ENCODE measurements at places on chromosomes 4 and X. TPM values are rescaled to one million over a fixed set of nuclear protein-coding genes. Genes with fewer than 3 reads are reported as not detected.

Gene GRSF1
- total RNA-seq = 70.0 TPM

Gene SERTM2
- not detected for total RNA-seq

Gene GLRA2
- total RNA-seq = not detected

Gene UGT2B28
- total RNA-seq = not detected

Gene PLK4
- total RNA-seq = 23.3 TPM

Gene INPP4B
- total RNA-seq = 46.9 TPM

Gene NXF3
- total RNA-seq = not detected

Gene CLDN2
- total RNA-seq = not detected

Gene ALB
- total RNA-seq = not detected

Gene GUF1
- 18.6 TPM for total RNA-seq

DNA sequence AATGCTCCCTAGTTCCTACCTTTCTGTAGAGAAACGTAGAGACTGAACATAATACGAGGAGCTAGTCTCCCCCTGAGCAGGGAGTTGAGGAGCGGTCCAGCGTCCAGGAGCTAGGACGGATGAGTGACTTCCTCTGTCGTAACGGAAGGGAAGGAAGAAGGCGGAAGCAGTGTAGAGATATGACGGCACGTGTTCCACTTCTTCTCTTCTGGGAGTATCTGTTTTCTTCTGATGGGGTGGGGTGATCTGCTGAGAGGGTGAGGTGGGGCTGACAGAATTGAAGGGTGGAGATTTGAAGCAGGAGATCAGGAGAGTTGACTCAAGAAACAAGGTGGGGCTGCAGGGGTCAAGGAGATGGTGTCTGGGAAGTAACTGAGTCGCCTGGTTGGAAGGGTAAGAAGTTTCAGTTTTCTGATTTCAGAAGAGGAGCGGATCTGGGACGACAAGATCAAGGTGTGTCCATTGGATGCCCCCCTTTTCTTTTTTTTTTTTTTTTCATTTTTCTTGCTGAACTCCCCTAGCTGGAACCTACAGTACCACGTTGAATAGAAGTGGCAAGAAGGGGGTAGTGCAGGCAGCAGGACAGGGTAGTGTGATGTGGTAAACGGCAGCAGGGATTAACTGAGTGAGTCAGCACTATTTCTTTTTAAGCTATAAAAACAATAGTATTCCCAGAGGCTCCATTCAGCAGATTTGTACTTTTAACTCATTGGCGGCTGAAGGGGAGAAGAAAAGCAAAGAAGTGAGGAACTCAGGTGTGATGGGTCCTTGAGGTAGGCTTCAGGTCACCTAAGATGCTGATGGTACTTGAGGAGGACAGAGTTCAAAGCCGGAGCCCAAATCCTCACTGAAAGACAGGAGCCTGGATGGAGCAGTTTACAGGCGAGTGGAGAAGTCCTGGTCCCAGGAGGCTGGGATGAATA, 50.8 kb upstream of the SETD7 start:
- H3K36me3 ChIP-seq = no peaks in the 10 kb centered on the region
- no peaks in the 10 kb centered on the region for H3K27me3 ChIP-seq
- H3K27ac ChIP-seq = peak overlapping the region; percentile 76
- peak; percentile 22 for DNase-seq
- H3K4me1 ChIP-seq = peaks cover 42% of the 10 kb centered on the region

DNA sequence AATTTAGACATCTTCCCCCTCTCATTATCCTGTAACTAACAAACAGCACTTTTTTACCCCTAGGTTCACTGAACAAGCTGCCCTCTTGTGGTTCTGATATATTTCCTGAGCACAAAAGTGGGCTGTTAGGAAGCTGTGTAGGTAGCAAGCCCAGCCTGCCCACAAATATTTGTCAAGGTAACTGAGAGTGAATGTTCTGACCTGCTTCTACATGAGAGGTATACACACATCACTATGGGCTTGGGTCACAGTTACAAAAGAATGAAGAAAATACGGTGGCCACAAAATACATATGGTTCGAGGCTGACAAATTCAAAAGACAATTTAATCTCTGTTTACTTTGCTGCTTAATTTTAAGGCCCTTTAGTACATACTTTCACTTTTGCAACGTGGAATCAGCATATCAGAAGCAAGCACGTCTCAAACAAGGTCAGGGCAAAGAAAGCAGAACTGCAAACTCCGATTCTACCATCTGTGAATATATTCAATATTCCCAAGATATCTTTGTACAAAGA, 78.7 kb downstream of the RBM47 start:
- H3K27me3 ChIP-seq = no peaks in the 10 kb centered on the region
- peak; percentile 56 for DNase-seq
- H3K36me3 ChIP-seq = peaks cover 15% of the 10 kb centered on the region
- peaks cover 51% of the 10 kb centered on the region for H3K4me1 ChIP-seq
- no peak overlapping the region for H3K4me3 ChIP-seq

DNA sequence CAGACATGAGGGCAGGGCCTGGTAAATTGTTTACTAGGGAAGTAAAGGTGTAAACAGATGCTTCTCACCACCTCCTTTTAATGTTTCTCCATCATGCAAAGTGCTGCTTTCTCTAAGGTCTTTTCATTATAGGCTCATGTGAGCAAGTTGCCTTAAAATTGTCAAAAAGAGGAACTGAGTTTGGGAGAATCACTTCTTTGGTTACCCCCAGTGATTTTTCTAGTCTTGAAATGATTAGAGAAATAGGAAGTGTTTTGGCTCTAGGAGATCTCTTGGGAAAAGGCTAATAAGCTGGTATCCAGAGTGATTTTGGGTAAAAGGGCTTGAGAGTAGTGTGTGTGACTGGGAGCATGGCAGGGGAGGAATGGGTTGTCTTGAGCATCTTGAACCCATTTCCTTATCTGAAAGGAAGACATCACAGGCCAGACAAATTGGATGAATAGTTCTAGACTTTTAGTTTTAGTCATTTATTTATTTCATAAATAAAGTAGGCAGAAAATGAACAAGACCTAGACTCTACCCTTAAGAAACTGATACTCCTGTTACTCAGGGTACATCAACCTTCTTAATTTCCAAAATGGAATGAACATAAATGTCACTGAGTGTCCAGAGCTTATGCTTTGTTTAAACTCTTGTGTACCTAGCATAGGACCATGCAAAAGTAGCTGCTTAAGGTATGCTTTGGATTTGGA, 14.2 kb downstream of the GRPR start:
- H3K4me1 ChIP-seq = no peaks in the 10 kb centered on the region
- no peak overlapping the region for H3K4me3 ChIP-seq
- no peaks in the 10 kb centered on the region for H3K27me3 ChIP-seq
- no peak for DNase-seq
- H3K27ac ChIP-seq = no peak overlapping the region

- no peak for DNase-seq
- H3K4me3 ChIP-seq = no peak overlapping the region
- no peaks in the 10 kb centered on the region for H3K36me3 ChIP-seq
- H3K4me1 ChIP-seq = no peaks in the 10 kb centered on the region
- H3K27ac ChIP-seq = no peak overlapping the region
These were observed 12.9 kb downstream of the HHIP start for GRCh38 chr4:144658903-144659302.

DNA sequence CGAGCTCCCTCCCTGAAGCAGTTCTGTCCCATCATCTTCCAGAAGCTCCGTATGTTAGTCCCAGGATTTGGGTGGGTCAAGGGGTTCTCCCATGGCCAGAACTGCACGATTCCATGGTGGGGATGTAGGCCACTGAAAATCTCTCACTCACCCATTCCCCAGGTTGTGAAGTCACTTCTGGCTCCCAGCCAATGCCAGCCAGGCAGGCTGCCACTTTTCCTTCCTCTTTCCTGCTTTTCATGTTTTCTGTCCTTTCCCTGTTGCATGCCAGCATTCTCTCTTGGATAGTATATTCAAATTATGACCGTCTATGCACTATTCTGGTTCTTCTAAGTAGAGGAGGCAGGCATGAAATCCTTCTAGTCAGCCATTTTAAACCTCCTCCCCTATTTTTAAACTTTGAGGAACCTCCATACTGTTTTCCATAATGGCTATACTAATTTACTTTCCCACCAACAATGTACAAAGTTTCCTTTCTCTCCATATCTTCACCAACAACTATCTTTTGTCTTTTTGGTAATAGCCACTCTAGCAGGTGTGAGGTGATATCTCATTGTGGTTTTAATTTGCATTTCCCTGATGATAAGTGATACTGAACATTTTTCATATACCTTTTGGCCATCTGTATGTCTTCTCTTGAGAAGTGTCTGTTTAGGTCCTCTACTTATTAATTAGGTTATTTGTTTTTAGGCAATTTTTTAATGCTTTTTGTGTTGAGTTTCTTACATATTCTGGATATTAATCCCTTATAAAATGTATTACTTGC, 182.1 kb upstream of the TET2 start:
- H3K4me3 ChIP-seq = no peak overlapping the region
- H3K27me3 ChIP-seq = no peaks in the 10 kb centered on the region
- H3K4me1 ChIP-seq = peaks cover 14% of the 10 kb centered on the region

- no peak overlapping the region for H3K4me3 ChIP-seq
- no peaks in the 10 kb centered on the region for H3K4me1 ChIP-seq
- DNase-seq = no peak
- no peak overlapping the region for H3K27ac ChIP-seq
- H3K27me3 ChIP-seq = 0 out of 2 replicates have a peak, but pooled peaks cover 6% of the 10 kb centered on the region
- no peaks in the 10 kb centered on the region for H3K36me3 ChIP-seq
These were observed 21.3 kb downstream of the CCKAR start for GRCh38 chr4:26468977-26469376.

DNA sequence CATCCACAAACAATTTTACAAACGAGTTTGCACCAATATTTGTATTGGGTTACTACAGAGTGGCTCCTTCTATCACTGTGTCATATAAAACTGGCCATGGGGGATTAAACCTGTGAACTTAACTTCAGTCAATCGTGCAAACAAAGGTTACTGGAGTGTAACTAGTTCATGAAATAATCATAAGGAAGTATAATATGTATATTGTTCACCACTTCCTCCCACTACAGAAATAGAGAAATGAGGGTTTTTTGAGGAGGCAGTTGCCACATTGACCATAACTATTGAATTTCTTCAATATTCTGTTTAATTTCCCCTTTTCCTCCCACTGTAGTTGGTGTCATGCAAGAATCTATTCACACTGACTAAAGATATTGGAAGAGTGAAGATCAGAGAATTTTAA, at the start of gene GPR82:
Gene GPR82 (plus strand): TSS at position 356 of the 400 bp plus-strand sequence. CDS start 2,846 bp downstream, outside the sequence.
- H3K4me1 ChIP-seq = no peaks in the 10 kb centered on the region
- no peak for DNase-seq
- no peak within 1 kb of the TSS for H3K4me3 ChIP-seq
- H3K27ac ChIP-seq = no peak within 1 kb of the TSS

DNA sequence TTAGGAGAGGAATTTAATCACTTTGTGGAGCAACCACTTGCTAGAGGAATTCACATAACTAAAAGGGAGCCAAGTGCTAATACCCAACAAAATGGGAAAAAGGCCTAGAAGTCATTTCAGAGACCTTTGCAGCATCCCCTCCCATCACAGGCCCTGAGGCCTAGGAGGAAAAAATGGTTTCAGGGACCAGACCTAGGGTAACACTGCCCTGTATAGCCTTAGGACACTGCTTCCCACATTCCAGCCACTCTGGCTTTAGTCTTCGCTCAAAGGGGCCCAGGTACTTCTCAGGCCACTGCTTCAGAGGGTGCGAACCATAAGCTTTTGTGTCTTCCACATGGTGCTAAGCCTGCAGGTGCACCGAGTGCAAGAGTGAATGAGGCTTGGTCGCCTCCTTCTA, 19.1 kb downstream of the SPANXN2 start:
- H3K27me3 ChIP-seq = no peaks in the 10 kb centered on the region
- H3K36me3 ChIP-seq = no peaks in the 10 kb centered on the region
- H3K4me3 ChIP-seq = no peak overlapping the region

- DNase-seq = no peak
- H3K4me1 ChIP-seq = no peaks in the 10 kb centered on the region
- no peak within 1 kb of the TSS for H3K27ac ChIP-seq
- H3K27me3 ChIP-seq = no peaks in the 10 kb centered on the region
- no peaks in the 10 kb centered on the region for H3K36me3 ChIP-seq
These were observed at the start of gene FRMPD4 for GRCh38 chrX:12138361-12139313. Gene FRMPD4, plus strand, starts transcription at chrX:12138473. Its CDS starts 499 bp downstream, at chrX:12138972.

DNA sequence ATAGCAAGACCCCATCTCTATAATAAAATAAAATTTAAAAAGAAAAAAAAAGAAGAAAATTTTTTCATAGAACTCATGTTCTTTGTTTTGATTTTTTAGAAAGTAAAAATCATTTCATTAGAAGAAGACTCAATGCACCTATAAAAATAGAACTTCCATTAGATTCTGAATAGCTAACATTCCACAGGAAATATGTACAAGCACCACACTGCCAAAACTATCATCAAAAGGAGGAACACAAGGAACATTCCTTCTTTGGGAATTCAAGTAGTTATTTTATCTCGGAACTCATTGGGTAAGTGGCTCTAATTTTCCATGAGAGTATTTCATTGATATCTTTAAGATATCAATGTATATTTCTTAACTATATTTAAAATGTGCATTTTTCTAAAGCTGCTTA, 157.6 kb downstream of the CAMK2D start:
- H3K27ac ChIP-seq = no peak overlapping the region
- no peaks in the 10 kb centered on the region for H3K36me3 ChIP-seq
- H3K4me3 ChIP-seq = no peak overlapping the region
- no peaks in the 10 kb centered on the region for H3K4me1 ChIP-seq
- no peaks in the 10 kb centered on the region for H3K27me3 ChIP-seq
- no peak for DNase-seq

- H3K4me3 ChIP-seq = no peak overlapping the region
- H3K4me1 ChIP-seq = no peaks in the 10 kb centered on the region
- H3K36me3 ChIP-seq = peaks cover 6% of the 10 kb centered on the region
- H3K27me3 ChIP-seq = no peaks in the 10 kb centered on the region
- no peak for DNase-seq
- H3K27ac ChIP-seq = no peak overlapping the region
These were observed 21.6 kb downstream of the RBBP7 start for GRCh38 chrX:16848541-16848940.

DNA sequence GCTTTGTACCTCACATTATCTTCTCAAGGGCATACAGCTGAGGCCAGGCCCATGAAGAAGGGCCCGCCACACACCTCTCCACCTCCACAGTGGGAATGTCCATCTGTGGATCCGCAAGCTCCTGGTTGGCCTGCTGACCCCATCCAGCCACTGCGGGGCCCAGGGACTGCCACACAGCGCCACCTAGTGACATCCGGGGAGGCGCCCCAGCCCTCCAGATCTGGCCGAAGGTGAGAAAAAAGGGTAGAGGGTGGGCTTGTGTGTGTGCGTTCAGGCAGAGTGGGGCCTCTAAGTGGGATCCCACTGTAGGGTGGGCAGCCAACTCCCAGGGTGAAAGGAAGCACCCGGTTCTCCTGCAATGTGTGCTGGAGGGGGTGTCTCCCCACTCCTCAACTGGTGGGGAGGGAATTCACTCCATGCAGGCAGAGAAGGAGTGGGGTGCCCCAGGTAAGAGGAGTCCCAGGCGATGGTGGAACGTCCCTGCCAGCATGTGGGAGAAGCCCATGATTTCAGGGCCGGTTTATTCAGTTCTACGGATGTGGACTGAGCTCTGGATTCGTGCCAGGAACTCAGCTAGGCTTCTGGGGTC, 117.3 kb downstream of the ENPP6 start:
- DNase-seq = peak; percentile 68
- no peaks in the 10 kb centered on the region for H3K4me1 ChIP-seq
- no peaks in the 10 kb centered on the region for H3K36me3 ChIP-seq
- no peak overlapping the region for H3K4me3 ChIP-seq
- no peak overlapping the region for H3K27ac ChIP-seq

DNA sequence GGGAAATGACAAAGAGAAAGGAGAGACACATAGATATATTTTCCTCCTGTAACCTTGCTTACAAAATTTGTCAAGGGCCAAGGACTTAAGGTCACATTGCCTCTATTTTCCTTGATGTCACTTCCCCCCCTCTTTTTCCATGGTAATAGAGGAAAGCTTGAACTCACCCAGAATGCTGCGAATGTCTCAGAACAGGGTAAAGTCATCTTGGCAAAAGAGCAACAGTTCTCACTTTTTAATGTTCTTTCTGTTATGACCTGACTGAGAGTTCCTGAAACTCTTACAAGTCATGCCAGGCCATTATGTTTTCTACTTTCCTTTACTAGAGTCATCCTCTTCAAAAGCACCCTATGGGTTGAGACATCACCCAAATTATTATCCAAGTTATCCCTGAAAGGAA, 50.7 kb upstream of the PRDM5 start:
- no peak overlapping the region for H3K27ac ChIP-seq
- no peak for DNase-seq
- H3K4me1 ChIP-seq = no peaks in the 10 kb centered on the region
